Ecto neural progenitor cell (in vitro differentiated cells): ENCODE measurements at places on chromosomes 2 and 18.

DNA sequence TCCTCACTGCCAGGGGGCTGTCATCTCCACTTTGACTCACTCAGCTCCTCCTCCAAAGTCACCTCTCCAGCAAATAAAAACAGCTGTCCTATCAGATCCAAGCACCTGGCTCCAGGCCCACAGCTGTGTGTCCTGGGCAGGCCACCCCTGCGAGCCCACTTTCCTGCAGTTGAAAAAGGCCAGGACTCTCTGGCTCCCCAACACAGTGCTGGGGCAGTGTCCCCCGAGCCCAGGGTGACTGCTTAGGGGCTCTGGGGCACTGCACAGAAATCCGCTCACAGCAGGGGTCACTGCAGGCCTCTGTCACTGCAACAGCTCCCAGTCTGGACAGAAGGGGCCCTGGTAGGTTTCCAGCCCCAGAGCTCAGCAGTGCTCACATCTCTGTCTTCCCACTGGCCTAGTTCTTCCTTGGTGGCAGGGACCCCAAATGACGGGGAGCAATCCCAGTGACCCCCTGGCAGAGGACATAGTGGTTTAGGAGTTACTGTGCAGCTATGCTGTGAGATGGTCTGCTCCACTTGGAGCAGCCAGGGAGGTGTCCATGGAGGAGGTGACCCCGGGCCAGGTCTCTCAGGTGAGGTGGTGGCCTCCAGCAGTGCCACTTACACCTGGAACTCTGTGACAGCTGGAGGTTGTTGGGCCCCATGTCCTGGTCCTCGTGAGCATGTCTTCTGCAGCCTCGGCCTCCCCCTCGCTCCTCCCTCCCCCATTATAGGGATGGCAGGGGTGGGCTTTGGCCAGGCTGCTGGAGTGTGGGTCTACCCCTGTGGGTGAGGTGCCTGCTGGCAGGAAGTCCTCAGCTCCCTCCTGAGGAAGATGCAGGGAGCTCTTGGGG, 35.5 kb downstream of the HS6ST1 start:
- no peak for DNase-seq

GRCh38 chr2:156405586-156405985, 30.6 kb upstream of the GPD2 start:
- no peak for DNase-seq

GRCh38 chr2:192729369-192729768, 534.6 kb upstream of the TMEFF2 start:
- DNase-seq, result no peak

GRCh38 chr2:32773448-32773808, 145.6 kb downstream of the TTC27 start:
- DNase-seq, result no peak

- DNase-seq, result no peak
These were observed 50.2 kb downstream of the TEX44 start for GRCh38 chr2:231642631-231643494.

GRCh38 chr2:158187908-158188307, 86.2 kb downstream of the UPP2 start:
- no peak for DNase-seq

GRCh38 chr2:235333076-235333475, 160.8 kb upstream of the AGAP1 start:
- no peak for DNase-seq

GRCh38 chr2:41502752-41503151, 545.1 kb upstream of the PKDCC start:
- DNase-seq, result no peak

DNA sequence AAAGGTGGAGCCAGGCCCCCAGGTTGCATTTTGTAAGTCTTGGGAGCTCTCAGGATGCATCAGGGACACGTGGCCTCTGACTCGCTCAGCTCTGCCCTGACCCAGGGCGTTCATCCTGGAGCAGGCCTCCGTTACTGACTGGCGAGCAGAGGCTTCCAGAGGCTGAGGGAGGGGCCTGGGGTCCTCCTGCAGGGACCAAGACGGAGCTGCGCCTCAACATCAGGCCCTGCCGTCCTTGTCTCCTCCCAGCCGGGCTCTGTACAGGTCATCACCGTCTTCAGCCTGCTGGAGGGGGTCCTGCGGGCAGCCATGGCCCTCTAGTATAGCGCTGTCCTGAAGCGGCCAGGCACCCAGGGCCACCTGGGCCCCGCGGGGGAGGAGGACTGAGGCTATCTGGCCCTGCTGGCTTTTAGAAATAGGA, 10.2 kb upstream of the ALPP start:
- peak; percentile 49 for DNase-seq

DNA sequence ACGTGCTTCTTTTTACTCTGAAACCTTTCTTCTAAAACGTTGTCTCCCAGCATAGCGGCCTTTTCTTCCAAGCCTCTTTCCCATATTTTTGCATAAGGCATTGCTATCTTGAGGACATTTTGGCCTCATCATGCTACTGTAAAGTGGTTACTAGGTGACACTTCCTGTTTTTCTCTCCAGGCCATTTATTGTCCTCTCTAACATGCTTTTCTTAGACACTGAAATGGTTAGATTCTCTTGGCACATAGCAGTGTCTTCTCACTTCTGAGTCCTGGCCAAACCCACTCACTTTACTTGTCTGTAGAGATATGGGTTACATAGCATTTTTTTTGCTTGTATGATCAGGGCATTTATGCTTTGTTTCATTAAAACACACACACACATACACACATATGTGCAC, 50.1 kb upstream of the KCNH7 start:
- DNase-seq, result no peak

- no peak for DNase-seq
These were observed 1177.4 kb upstream of the LRRTM1 start for GRCh38 chr2:81481994-81482368.

GRCh38 chr2:179442206-179442605, 177.6 kb upstream of the SESTD1 start:
- DNase-seq, result no peak

DNA sequence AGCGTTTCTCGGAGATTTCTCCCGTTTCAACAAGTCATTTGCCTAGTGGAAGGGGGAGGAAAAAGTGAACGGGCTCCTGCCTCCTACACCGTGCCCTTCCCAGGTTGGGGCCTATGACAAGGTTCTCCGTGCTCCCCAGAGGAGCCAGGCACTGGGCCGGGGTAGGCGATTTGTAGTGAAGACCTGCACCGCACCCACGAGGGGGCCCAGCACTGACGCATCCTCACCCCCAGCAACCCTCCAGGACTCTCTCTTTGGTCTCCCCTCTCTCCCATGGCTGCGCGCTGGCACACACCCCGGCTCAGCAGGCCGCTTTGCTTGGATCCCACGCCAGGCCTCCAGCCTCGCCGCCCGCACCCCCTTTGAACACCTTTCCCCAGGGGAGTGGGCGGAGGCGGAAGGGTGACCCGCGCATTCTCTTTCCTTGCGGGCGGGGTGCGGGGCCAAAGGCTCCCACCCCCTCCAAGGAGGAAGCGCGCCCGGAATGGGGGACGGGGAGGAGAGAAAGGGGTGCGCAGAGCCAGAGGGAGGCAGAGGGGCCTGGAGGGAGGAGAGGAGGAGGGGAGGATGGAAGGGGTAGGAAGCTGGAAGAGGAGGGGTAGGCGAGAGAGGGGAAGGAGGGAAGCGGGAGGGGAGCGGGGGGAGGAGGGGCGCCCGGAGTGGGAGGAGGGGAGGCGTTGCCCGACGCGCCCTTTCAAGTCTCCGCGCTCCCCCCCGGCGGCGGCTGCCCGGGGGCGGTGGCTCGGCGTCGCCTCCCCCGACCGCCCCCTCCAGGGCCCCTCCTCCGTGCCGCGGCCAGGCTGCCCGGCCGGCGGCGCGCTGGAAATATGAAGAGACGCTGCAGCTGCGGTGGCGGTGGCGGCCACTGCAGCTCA, at the start of gene APCDD1:
Gene APCDD1, plus strand, starts transcription at position 830 of the 875 bp plus-strand sequence. CDS start 347 bp downstream, outside the sequence.
- peak; percentile 90 for DNase-seq

GRCh38 chr2:66578054-66578686, 143.2 kb downstream of the MEIS1 start:
- peak; percentile 60 for DNase-seq

DNA sequence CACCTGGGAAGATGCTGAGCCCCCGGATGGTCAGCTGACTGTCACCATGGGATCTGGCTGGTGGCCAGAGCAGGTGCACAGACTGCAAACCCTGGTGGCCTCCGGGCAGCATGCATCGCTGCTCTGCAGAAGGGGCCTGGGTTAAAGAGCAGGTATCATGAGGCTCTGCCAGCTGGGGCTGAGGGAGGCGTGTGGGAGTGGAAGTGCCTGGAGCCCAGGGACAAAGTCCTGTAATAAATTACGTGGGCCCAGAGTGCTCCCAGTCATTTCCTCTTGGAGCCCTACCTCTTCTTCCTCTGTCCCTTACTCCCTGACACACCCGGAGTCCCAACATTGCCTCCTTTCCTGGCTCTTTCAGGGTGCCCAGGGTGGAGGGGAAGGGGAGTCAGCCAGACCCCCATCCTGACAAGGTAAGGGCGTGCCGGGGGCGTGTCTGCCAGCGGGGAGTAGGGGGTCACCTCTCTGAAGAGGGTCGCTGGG, at the start of gene MYO7B:
Gene MYO7B, plus strand, starts transcription at position 262 of the 480 bp plus-strand sequence. CDS start 24,040 bp downstream, outside the sequence.
- no peak for DNase-seq

- no peak for DNase-seq
These were observed 1.9 kb upstream of the ANKRD39 start for GRCh38 chr2:96859681-96860064.

DNA sequence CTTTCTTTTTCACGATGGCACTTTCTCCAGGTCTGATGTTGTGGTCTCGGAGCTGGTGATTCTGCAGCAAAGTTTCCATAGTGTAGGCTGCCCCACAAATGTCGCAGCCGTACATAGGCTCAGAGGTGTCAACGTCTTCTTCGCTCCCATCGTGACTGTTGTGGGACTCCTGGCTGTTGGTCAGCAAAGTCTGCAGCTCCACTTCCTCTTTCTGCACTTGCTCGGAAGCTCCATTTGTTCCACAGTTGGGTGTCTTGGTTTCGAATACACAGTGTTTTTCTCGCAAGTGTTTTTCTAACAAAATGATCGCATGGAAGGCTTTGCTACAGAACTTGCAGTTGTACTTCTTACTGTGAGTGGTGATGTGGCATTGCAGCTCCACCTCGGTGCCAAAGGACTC, 126.8 kb downstream of the ZNF521 start:
- DNase-seq, result no peak

DNA sequence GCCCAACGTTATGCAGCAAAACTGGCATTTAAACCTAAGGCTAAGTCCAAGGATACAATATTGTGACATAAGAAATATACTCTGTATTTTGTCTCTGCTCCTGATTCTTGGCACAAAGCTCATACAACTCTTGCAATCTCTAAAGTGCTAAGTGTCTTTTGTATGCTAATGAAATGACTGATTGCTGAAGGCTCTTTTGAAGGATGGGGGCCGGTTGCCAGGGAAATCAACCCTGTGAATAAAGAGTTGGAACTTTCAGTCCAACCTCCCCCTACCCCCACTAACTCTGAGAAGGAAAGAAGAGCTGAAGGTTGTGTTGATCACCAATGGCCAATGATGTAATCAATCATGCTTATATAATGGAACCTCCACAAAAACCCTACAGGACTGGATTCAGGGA, 40.3 kb downstream of the SESTD1 start:
- DNase-seq, result no peak

GRCh38 chr2:143686585-143687164, 557.5 kb downstream of the ARHGAP15 start:
- no peak for DNase-seq

GRCh38 chr2:176781570-176782217, 430.9 kb upstream of the HNRNPA3 start:
- no peak for DNase-seq

DNA sequence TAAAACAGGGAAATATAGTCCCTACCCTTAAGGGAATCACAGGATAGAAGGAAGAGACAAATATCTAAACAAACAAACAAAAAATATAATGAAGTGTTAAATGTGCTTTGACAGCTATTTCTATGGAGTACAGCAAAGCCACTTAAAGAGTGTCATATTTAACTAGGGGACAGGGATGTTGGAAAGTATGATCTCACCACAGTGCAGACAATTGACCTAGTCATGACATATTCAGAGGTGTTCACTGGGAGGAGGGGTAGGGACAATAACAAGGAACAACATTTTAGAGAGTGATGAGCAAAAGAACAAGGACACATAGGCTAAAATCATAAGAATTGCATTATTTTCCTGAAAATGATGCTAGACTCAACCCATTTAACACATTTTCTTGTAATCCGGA, 107.5 kb downstream of the TMEM163 start:
- DNase-seq, result no peak

DNA sequence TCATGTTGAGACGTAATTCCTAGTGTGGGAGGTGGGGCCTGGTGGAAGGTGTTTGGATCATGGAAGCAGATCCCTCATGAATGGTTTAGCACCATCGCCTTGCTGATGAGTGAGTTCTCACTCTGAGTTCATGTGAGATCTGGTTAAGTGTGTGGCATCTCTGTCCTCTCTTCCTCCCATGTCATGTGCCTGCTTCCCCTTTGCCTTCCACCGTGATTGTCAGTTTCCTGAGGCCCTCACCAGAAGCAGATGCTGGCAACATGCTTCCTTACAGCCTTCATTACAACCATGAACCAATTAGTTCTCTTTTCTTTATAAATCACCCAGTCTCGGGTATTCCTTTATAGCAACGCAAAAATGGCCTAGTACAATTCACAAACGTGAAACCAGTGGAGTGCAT, 14.6 kb upstream of the MCM6 start:
- no peak for DNase-seq

GRCh38 chr18:49677762-49678413, 116.0 kb downstream of the LIPG start:
- DNase-seq, result no peak

DNA sequence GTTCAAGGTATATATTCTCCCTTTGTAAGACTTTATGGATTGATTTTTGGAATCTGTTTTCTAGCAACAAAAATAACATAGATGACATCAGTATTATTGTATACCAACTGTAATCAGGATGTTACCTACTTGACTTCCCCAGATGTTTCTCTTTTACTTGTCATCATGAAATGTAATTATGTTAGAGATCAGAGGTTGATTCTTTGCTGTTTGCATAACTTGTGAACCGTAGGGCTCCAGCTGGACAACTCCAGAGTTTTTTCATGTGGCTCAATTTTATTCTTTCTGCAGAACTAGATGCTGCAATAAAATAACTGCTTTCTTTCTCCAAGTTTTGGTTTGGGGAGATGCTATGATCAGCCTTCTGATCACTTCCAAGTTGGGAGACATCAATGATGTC, 58.1 kb downstream of the SPOPL start:
- no peak for DNase-seq

DNA sequence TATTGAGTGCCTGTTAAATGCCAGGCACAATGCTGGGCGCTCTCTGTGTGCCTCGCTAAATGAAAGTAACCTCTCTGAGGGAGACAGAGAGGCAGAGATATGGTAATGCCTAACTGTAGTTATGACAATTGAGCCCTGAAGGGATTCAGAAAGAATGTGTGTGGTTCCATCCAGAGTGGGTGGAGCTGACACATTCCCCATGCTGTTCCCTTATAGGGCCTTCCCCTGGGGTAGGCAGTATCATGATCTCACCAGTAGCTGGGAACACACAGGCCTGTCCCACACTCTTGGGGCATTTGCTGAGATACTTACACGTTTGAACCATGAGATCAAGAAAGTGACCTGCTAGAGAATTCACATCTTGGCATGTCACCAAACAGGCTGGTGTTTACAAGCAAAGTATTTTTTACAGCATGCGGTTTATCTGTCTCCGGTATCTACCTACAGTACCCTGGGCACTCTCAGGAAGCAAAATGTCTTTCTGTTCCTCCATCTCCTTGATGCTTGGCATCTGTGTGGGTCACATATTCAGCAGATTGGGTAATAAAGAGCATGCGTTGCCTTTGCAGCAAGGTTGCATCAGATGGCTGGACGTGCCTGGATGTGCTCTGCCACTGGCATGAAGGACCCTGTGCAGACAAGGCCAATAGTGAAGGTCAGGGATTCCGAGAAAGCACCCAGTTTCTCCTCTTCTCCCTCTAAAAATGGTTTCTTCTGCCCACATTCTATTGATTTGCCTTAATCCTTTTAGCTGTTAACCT, 9.4 kb downstream of the CTIF start:
- no peak for DNase-seq

GRCh38 chr2:105144941-105145300, 96.6 kb upstream of the GPR45 start:
- no peak for DNase-seq
